ENCODE measurements at places on chromosomes 6 and 20.

DNA sequence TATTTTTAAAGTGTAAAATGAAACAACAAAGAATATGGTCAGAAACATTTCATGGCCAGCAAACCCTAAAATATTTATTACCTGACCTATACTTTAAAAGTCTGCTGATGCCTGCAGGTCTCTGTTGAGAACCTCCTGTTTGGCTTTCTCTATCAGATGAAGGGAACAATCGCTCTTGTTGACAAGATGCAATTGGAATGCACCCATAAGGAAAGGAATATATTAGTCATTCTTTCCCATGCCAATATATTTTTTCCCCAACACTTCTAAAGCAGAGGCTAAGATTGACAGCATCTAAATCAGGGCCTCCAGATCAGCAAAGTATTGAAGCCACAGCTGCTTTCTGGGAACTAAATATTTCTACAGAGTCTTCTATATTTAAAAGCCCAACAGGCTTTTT is 897.8 kb downstream of the EPHA7 start:
- DNase-seq, result no peak

DNA sequence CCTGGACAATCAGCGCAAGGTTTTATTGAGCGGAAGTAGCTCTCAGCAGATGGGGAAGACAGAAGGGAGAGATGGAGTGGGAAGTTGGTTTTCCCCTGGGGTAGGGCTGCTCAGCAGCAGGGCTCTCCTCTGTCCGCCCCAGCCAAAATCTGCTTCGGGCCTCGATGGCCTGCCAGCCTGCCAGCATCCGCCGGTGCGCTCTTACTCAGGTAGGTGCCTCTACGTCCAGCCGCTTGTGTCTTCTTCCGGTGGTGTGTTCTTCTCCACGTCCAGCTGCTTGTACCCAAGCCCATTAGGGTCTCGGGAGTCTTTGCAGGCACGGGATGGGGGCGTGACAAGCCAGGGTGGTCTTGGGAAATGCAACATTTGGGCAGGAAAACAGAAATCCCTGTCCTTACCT is 1340.0 kb upstream of the MAP3K7 start:
- no peak for DNase-seq

DNA sequence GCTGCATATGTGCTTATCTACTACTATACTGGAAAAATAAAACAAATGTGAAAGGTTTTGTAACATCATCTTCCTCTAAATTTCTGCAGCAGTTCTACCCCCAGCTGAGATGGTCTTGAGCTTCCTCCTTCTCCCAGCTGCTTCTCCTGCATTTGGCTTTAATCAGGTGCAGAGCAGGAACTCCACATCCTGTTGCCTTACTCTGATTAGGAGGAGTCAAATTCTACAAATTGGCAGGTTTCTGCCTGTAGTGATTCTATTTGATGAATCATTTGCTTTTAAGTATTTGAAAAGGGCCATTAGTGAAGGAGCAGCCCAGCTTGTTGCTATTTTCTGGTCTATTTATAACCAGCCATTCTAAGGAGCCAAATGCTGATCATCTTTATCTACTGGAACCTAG is 224.5 kb downstream of the GMDS start:
- DNase-seq, result no peak

- no peak for DNase-seq
Measured at GRCh38 chr6:142271476-142271875, 30.3 kb upstream of the ADGRG6 start.

DNA sequence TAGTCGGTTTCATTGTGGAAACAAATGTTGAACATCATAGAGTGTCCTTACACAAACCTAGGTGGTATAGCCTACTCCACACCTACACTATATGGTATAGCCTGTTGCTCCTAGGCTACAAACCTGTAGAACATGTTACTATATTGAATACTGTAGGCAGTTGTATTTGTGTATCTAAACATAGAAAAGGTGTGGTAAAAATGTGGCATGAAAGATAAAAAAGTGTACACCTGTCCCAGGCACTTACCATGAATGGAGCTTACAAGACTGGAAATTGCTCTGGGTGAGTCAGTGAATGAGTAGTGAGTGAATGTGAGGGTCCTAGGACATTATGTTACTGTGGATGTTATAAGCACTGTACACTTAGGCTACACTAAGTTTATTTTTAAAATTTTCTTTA is 103.0 kb downstream of the ZFAND3 start:
- no peak for DNase-seq

- DNase-seq, result no peak
Measured at GRCh38 chr20:19048995-19049501, 163.4 kb upstream of the SLC24A3 start.

DNA sequence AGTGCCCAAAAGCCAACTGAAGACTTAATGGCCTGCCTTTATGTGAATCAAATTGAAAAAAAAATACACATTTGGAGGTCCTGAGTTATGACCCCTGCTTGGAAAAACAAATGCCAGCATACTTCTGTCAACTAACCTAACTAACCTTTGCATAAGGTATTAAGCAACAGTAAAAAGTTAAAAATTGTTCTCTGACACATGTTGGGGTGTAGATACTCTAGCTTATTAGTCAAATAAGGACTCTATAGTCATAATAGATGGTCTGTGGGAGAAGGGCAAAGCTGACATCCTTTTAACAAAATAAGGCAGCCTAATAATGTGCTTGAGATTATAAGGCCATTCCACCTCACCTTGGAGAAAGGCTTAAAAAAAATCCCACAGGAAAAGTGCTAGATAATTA is 140.5 kb downstream of the HIVEP2 start:
- DNase-seq, result no peak

DNA sequence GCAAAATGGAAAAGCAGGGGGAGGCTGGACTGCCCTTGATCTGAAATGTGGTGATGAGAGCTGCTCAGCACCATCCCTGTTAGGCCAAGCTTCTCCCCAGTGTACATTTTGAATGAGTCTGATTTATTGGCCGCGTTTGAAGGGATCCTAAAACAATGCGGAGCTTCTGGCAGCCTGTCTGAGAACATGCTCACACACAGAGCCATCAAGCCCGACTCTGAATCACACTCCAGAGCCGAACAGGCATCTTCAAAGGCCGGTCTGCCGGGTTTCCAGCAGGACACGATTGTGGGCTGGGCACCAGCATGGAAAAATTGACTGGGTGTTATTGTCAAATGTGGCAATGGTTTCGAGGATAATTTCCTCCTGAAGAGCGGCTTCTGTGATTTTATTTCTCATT is 235.9 kb downstream of the TFAP2C start:
- DNase-seq, result no peak
